ENCODE measurements at places on chromosomes 6 and 20.

- no peak for DNase-seq
Observed at GRCh38 chr6:55669028-55669427, 90.0 kb upstream of the HMGCLL1 start.

DNA sequence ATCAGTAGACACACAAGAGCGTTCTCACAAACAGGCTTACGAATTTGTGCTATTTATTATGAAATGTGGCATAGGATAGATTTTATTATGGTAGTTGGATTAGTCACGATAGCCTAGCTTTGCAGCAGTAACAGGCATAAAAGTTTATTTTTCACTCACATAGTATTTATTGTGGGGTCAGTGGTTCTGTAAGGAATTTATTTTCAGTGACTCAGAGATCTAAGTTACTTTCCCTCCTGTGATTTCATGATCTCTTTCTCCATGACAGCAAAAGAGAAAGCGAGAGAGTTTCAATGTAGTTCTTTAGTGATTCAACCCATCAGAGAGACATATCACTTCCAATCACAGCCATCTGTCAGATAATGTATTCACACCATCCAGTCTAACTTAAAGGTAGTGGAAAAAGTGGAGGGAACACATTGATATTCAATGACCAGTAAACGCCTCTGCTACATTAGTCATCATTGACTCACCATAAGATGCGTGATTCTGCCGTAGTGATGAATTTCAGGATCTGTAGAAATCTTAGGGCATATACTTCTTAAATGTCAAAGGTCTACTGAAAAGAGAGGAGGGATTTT, 605.5 kb downstream of the HDGFL1 start:
- DNase-seq: no peak

GRCh38 chr20:50415516-50416268, 94.5 kb upstream of the PTPN1 start:
- DNase-seq: no peak

DNA sequence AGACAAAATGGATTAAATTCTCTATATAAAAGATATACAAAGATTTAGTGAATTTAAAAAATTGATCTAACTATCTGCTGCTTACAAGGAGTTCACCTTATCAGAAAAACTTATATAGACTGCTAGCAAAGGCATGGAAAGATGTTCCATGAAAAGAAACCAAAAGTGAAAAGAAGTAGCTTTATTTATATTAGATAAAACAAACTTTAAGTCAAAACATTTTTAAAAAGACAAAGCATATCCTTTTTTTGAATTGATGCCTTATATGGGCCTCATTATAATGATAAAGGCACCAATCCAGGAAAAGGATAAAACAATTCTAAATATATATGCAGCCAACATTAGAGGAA, 334.2 kb downstream of the MEI4 start:
- DNase-seq: no peak

GRCh38 chr6:6600875-6601274, 12.4 kb downstream of the LY86 start:
- DNase-seq: no peak

- no peak for DNase-seq
Observed at GRCh38 chr6:140269591-140270165, 895.2 kb upstream of the CITED2 start.

- DNase-seq: no peak
Observed at GRCh38 chr6:151690768-151691562, 116.5 kb upstream of the ESR1 start.

DNA sequence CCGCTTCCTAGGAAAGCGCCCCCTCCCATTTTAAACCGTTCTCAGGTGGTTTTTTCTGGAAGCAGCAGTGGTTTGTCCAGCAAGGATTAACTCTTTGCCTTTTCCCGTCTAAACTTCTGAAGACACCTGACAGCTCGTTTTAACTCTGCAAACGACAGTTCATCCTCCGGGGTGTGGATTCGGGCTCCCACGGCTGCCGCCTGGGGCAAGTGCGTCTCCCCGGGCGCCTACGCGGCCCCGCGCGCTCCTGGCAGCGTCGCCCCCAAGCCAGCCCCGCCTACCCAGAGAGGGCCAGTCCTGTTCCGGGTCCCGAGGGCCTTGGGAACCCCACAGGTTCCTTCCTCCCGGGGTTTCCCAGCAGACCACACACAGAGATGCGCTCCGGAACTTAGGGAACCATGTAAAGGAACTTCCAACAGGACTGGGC, 54.4 kb downstream of the PRR18 start:
- no peak for DNase-seq

DNA sequence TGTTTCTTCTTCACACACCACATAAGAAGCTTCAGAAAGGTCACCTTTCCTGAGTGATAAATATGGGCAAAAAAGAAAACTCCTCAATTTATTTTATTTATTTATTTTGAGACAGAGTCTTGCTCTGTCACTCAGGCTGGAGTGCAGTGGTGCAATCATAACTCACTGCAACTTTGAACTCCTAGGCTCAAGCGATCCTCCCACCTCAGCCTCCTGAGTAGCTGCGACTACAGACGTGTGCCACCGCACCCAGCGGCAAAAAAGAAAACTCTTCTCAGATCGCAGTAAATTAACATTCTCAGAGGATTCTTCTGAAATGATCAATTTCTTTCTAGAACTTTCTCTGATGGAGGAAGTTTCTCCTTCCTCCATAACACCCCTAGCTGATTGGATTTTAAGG, 111.2 kb downstream of the TRERF1 start:
- no peak for DNase-seq

GRCh38 chr6:14738933-14739332, 506.9 kb upstream of the JARID2 start:
- no peak for DNase-seq

DNA sequence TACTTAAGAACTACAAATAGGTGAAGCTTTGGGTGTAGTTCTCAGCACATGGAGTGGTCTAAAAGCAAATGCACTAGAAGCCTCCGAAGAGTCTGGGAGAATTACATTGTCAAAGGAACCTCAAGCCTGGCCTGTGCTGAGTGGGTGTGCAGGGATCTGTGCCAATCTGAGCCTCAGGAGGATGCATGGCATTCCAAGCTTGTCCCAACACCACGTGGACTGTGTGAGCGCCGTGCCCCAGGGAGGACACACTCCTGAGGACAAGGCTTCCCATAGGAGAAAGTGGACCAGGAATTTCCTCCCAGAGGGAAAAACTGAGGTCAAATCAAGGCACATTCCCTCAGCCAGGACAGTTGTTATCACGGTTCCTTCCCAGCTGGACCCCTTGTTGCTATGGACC, 185.8 kb downstream of the QKI start:
- no peak for DNase-seq

- no peak for DNase-seq
Observed at GRCh38 chr6:119326291-119327005, 23.1 kb downstream of the MAN1A1 start.

DNA sequence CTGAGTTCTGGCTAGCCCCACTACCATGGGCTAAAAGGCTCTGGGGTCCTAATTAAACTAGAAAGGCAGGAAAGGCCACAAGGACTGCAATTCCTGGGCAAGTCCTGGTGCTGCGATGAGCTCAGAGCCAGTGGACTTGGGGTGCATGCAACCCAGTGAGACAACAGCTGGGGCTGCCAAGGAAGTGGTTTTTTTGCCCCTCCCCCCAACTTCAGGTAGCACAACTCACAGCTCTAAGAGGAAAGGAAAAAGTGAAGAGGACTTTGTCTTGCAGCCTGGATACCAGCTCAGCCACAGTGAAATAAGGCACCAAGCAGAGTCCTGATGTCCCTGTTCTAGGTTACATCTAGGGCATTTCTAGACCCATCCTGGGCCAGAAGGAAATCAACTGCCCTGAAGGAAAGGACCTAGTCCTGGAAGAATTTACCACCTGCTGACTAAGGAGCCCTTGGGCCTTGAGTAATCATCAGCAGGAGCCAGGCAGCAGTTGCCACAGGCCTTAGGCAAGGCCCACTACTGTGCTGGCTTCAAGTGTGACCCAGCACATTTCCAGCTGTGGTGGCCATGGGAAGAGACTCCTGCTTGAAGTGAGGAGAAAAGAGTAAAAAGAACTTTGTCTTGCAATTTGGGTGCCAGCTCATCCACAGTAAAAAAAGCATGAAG, 358.4 kb downstream of the BTBD3 start:
- no peak for DNase-seq

DNA sequence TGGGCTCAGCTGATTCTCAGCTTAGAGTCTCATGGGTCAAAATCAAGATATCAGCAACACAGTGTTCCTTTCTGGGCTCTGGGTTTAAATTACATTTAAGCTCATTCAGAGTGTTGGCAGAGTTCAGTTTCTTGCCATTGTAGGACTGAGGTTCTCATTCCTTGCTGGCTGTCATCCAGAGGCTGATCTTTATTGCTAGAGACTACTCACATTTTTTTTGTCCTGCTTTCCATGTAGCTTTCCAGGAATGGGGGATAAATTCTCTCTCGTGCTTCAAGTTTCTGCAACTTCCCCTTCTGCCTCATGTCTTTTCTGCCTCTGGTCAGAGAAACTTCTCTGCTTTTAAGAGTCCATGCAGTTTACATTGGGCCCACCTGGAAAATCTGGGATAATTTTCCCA, 86.9 kb downstream of the RFX6 start:
- DNase-seq: no peak

DNA sequence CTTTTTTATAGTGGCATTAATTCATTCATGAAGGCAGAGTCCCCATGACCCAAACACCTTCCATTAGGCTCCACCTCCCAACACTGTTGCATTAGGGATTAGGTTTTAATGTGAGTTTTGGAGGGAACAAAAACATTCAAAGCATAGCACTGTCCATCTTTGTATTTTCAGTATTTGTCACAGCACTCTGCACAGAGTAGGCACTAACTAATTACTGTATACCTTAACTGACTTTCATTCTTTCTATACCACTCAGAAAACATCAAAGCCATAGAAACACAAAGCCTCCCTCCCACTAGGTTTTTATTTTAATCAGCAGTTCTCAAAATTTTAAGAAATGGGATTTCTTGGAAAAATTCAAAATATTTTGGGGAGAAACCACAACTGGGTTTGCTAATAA, 21.8 kb upstream of the AHI1 start:
- no peak for DNase-seq

- no peak for DNase-seq
Observed at GRCh38 chr6:79525272-79526100, 11.7 kb downstream of the LCA5 start.

- DNase-seq: no peak
Observed at GRCh38 chr6:36118550-36119107, 11.7 kb upstream of the MAPK13 start.

Measured in NT2/D1 (cell line).